A549 treated with RU486 at 1 μM for 4 hours (cell line): ENCODE measurements at places on chromosomes 1 and 21. TPM values are rescaled to one million over a fixed set of nuclear protein-coding genes. Genes with fewer than 3 reads are reported as not detected.

The DNMT3L gene
- total RNA-seq, result not detected in 5 replicates

The SORT1 gene
- total RNA-seq, result 3.0 to 4.8 TPM (median 3.8 TPM) in 5 replicates

The OLIG1 gene
- 0.14 TPM in 1 of 5 replicates, not detected in the others for total RNA-seq

The MAEL gene
- not detected in 5 replicates for total RNA-seq

The RHBG gene
- not detected in 5 replicates for total RNA-seq

The CD53 gene
- total RNA-seq, result not detected in 5 replicates

The A3GALT2 gene
- total RNA-seq, result not detected in 5 replicates

The PHLDA3 gene
- 92.4 to 183 TPM (median 173 TPM) in 5 replicates for total RNA-seq

The MAP3K21 gene
- total RNA-seq, result 6.0 to 12.9 TPM (median 12.1 TPM) in 5 replicates

The NHLH1 gene
- 0.34 to 0.70 TPM (median 0.42 TPM) in 5 replicates for total RNA-seq

The PLPP3 gene
- total RNA-seq, result 25.1 to 31.5 TPM (median 30.0 TPM) in 5 replicates

The FCRL2 gene
- not detected in 5 replicates for total RNA-seq

The KRTAP11-1 gene
- total RNA-seq, result not detected in 5 replicates

The GJA8 gene
- total RNA-seq, result not detected in 5 replicates

The UROD gene
- total RNA-seq, result 38.9 to 50.8 TPM (median 48.7 TPM) in 5 replicates

The KCNE1 gene
- not detected in 5 replicates for total RNA-seq

The RPE65 gene
- total RNA-seq, result not detected in 5 replicates

The PIGR gene
- total RNA-seq, result not detected in 5 replicates

The NMNAT2 gene
- 0.54 to 1.0 TPM (median 0.71 TPM) in 5 replicates for total RNA-seq

The LYPD8 gene
- total RNA-seq, result 0.15 to 0.22 TPM (median 0.21 TPM) in 4 of 5 replicates, not detected in the other

The CCDC27 gene
- total RNA-seq, result not detected in 5 replicates

The ICOSLG gene
- 2.2 to 3.0 TPM (median 2.9 TPM) in 5 replicates for total RNA-seq

The NGF gene
- 3.5 to 4.6 TPM (median 3.5 TPM) in 5 replicates for total RNA-seq

The RGS18 gene
- not detected in 5 replicates for total RNA-seq

The TP73 gene
- 0.33 to 0.64 TPM (median 0.47 TPM) in 5 replicates for total RNA-seq

The CFHR5 gene
- total RNA-seq, result not detected in 5 replicates

The UBXN10 gene
- not detected in 5 replicates for total RNA-seq

The STPG1 gene
- total RNA-seq, result 5.1 to 6.8 TPM (median 6.7 TPM) in 5 replicates

The SELP gene
- not detected in 5 replicates for total RNA-seq

The SON gene
- total RNA-seq, result 66.7 to 119 TPM (median 86.2 TPM) in 5 replicates

The GIPC2 gene
- total RNA-seq, result 0.02 to 0.06 TPM (median 0.05 TPM) in 4 of 5 replicates, not detected in the other

The CLCA4 gene
- not detected in 5 replicates for total RNA-seq
